ENCODE measurements at places on chromosomes 4 and X.

- no peak for DNase-seq
Observed at GRCh38 chrX:96379951-96380350, 304.7 kb upstream of the DIAPH2 start.

DNA sequence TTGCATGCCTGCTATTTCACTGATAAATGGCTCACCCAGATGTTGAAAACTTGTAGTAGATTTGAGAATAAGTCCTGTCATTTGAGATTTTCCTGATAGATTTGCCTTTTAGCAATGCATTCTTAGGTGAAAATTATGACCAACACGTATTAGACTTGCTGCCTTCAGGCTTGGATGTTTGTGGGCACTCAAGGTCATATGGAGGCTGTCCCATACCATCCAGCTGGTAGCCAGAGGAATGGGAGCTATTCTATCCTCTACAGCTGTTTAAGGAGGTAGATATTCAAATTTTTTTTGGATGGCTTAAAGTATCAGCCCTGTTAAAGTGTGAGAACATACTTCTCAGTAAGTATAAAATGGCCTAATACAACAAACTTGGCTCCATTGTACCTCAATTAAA is 34.7 kb downstream of the RTL3 start:
- no peak for DNase-seq

- no peak for DNase-seq
Observed at GRCh38 chrX:134727363-134727762, 69.1 kb upstream of the PLAC1 start.

- DNase-seq, result no peak
Observed at GRCh38 chrX:39661116-39661907, 436.4 kb downstream of the BCOR start.

- no peak for DNase-seq
Observed at GRCh38 chr4:150573534-150573933, 8.4 kb upstream of the MAB21L2 start.

DNA sequence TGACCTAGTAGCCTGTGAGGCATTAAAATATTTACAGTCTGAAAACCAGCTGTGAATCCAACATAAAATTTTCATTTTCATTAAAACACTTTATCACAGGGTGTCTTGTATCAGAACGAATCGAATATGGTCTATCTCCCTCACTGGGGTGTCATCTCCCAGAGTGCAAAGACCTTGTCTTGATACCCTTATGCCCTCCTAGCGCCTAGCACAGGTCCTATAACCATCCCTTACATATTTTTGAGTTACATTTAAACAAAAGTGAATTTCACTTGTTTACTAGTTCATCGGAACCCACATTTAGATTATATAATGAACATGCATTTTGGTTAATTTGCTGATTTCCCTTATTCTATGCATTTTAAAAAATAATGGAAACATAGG is 14.0 kb downstream of the DIPK2B start:
- DNase-seq, result no peak

- no peak for DNase-seq
Observed at GRCh38 chrX:71543316-71543715, 10.4 kb downstream of the OGT start.

GRCh38 chr4:139808808-139809756 is 143.5 kb downstream of the MGST2 start:
- DNase-seq, result no peak

DNA sequence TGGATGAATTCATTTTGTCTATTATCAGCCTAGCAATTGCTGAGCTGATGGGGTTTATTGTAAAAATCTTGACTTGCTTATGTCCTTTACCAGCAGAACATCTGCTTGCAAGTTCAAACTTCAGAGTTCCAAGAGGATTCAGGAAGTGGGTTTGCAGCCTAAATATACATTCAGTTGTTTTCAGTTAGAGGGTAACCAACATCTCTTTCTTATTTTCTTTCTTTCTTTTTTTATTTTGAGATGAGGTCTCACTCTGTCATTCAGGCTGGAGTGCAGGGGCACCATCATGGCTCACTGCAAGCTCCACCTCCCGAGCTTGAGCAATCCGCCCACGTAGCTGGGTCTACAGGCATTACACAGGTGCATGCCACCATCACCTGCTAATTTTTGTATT is 31.4 kb upstream of the FHL1 start:
- DNase-seq, result no peak

DNA sequence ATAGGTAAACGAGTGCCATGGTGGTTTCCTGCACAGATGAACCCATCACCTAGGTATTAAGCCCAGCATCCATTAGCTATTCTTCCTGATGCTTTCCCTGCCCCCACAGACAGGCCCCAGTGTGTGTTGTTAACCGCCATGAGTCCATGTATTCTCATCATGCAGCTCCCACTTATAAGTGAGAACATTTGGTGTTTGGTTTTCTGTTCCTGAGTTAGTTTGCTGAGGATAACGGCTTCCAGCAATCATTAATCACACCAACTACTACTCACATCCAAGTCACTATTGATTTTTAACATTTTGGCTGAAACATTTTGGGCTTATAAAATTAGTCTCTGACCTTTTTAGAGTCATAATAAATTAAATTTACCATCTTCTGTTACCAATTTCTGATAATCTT is 205.3 kb downstream of the SPOCK3 start:
- DNase-seq, result no peak

DNA sequence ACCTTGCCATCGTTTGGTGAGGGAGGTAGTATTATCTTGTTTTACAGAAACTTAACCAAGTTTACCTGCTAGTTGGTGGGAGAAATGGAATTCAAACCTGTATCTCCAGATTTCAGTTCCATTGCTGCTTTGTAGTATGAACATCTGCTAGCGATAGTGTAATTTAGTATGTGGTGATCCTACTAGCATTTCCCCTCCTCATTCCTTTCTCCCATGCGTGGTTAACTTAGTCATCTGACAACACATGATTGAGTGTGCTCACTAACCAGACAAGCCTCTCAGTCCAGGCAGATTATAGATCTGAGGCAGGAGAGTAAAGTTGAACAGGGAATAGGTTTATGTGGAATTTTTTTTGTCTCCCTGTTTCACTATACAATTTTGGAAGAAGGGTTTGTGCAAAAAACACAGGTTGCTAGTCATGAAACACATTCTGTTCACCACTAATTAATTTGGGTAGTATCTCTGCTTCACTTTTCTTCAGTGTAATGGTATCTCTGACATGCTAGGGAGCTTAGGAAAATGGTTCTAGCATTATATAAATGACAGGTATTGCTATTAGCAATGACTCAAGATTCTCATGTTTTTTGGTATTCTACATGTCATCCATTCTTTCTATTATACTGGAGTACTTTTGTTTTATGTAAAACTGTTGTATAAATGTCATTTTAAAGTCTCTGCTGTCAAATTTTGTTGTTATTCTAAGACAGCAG is 21.7 kb downstream of the RBPJ start:
- no peak for DNase-seq

GRCh38 chr4:108878806-108879205 is 116.0 kb upstream of the ETNPPL start:
- no peak for DNase-seq

GRCh38 chr4:78323439-78323838 is 228.1 kb upstream of the ANXA3 start:
- no peak for DNase-seq

DNA sequence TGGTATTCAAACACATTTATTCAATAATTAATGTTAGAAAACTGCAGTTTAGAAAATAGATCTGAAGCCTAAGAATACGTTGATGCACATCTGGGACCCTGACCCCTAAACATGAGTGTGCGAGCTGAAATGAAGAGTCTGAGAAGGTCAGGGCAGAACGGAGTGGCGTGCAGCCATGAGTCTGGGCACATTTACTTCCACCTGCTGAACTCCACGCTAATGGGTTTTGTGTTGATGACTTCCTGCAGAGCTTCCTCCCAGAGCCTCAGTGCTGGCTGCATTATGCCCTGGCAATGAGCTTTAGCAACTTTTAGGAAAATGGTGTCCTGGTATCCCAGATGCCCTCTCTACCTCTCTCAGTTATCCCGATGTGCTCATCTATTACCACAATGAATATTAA is 53.1 kb downstream of the FAM114A1 start:
- DNase-seq, result no peak

- DNase-seq, result no peak
Observed at GRCh38 chrX:107674480-107675364, 46.4 kb downstream of the PRPS1 start.

GRCh38 chrX:152725409-152725808 is 8.1 kb downstream of the CSAG1 start:
- DNase-seq, result no peak

Data from activated T-cell treated with anti-CD3 and anti-CD28 coated beads, Interleukin-2, amount 50 U/mL, for 24 hours (primary cell).